ENCODE measurements at places on chromosomes 7 and 10. TPM values are rescaled to one million over a fixed set of nuclear protein-coding genes. Genes with fewer than 3 reads are reported as not detected.

Gene CALCR
- not detected for total RNA-seq

Gene TSPAN13
- 63.9 TPM for total RNA-seq

Gene IFIT1B
- not detected for total RNA-seq

Gene KLF14
- not detected for total RNA-seq

Gene AKR1C8
- total RNA-seq, result not detected

Gene RGR
- total RNA-seq, result 0.31 TPM

Gene TMEM236
- not detected for total RNA-seq

Gene OPN1SW
- total RNA-seq, result not detected

Gene SKIDA1
- total RNA-seq, result 9.4 TPM

Gene GNAI1
- 164 TPM for total RNA-seq

Gene LIPN
- not detected for total RNA-seq

Gene CRHR2
- 2.8 TPM for total RNA-seq

Gene PLA2G12B
- not detected for total RNA-seq

Gene NANOS1
- 2.8 TPM for total RNA-seq
